ENCODE measurements at places on chromosomes 11 and 22.

DNA sequence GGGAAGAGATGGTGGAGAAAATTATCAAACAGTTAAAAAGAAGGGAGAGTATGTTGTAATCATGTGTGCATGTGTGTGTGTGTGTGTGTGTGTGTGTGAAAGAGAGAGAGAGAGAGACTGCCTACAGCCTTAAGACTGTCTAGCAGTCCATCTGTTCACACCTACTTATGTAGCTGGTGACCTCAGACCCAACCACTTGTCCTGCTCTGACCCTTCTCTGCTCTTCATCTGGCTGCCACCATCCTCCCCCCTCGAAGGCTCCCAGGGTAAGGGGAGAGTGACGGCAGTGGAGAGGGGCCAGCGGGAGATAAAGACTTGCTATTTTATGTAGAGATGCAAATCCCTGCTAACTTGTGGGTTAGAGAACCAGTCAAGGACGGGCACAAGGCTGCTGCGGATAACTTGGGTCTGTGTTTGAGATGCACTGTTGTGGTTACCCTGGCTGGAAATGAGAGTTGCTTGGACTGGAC is 24.9 kb upstream of the GRAMD1B start:
- DNase-seq: peak; percentile 6

- DNase-seq: no peak
These were observed 5.0 kb downstream of the DRD2 start for GRCh38 chr11:113470233-113470632.

- DNase-seq: no peak
These were observed 50.5 kb downstream of the SCUBE1 start for GRCh38 chr22:43292630-43293018.

DNA sequence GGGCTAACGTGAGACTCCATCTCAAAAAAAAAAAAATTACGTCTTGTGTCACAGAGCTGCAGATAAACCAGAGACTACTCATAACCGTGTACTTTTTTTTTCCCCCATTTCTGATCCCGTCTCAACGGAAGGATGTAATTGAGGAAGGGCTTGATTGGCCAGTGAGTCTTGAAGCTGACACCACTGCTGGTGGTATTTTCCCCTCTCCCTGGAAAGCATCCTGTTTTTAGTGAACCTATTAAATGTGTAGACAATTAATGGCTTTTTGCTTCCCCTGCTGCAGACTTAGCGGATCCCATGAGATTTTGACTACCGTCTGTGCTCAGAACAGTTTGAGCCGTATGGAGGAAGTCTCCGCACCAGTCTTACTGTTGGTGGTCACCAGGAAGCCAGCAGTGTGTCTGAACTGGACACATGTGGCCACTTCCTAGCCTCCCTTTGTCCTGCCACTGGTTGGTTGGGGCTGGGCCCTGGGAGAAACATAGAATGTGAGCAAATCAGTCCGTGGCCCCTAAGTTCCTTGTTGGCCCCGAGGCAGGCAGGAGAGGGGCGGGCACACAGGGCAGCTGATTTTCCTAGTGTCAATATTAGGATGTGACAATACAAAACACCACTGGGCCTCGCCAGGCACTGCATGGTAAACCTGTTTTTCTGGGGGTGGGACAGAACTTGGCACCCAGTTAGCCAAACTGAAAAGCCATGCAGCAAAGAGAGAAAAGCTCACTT is 3.1 kb downstream of the BIK start:
- DNase-seq: no peak

DNA sequence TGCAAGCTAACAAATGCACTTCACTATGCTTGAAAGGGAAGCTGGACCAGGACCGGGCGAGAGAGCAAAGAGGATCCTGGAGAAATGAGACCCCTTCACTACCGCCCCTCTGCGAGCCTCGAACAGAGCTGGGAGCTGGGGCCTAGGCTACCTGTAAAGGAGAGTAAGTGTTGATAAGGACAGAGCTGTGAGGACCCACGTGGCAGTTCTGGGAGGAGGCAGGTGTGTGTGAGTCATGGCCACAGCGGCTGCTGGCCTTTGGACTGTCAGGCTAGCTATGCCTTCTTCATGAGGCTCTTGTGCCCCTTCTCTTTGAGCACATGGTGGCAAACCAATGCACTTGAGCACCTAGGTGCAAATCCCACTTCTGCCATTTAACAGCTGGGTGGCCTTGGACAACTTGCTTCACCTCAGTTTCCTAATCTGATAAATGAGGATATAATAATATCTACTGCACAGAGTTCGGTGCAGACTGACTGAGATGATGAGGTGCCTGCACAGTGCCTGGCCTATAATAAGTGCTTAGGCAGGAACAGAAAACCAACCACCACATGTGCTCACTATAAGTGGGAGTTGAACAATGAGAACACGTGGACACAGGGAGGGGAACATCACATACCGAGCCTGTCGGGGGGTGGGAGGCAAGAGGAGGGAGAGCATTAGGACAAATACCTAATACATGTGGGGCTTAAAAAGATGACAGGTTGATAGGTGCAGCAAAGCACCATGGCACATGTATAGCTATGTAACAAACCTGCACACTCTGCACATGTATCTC is 35.3 kb upstream of the KCNJ11 start:
- DNase-seq: no peak

- DNase-seq: no peak
These were observed 63.8 kb upstream of the LINC01488 start for GRCh38 chr11:69417699-69418085.

- DNase-seq: peak; percentile 35
These were observed 10.3 kb downstream of the UBASH3B start for GRCh38 chr11:122665861-122666260.

- no peak for DNase-seq
These were observed 13.6 kb downstream of the KRTAP5-5 start for GRCh38 chr11:1643146-1643690.

GRCh38 chr11:110279881-110280280 is 16.5 kb downstream of the RDX start:
- DNase-seq: no peak

GRCh38 chr11:128704517-128704916 is 10.6 kb downstream of the FLI1 start:
- DNase-seq: no peak

DNA sequence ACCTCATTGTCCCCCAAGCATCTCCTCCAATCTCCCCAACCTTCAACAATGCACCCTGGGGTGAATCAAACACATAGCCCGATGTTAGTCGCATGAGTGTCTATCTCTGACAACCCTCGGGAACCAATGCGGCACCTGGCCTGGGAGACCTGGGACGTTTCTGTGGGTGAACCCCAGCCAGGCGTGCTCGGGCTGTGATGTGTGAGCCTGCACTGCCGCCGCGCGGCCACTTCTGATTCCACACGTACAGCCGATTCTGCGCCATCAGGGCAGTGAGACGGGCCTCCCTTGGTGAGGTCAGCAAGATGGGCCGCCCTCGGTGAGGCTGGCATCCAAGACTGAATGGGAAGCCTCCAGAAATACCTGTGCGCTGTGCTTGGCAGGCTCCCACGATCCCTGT is 5.2 kb upstream of the H19 start:
- DNase-seq: no peak

DNA sequence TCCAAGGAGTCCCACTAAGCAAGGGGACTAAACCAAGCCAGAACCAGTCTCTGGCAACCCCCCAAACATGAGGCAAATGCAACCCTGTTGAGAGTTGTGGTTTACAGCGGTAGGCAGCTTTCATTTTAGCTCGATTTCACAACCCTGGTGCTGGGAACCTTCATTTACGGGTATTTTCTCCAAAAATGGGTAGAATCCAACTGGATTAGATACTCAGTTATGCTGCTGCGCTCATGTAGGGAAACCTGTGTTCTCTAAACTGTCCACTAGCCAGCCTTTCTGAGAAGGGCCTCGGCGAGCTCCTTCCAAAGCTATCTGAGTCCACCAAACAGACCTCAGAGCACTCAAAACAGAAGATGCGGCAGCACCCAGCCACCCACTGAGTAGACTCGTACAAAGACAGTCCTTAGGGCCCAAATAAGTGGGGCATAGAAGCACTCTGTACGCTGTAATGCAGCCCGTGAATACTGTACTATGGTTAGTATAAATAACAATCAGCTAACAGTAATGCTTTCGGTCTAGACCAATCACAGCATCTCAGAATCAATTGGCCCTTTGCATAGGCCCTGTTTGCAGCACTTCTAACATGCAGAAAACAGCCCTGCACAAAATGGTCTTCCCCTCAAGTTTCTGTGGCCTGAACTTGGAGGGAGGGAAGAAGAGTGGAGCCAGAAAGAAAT is 104.7 kb downstream of the ETS1 start:
- peak; percentile 70 for DNase-seq
